EH (cell line): ENCODE measurements at places on chromosomes 13 and 19.

DNA sequence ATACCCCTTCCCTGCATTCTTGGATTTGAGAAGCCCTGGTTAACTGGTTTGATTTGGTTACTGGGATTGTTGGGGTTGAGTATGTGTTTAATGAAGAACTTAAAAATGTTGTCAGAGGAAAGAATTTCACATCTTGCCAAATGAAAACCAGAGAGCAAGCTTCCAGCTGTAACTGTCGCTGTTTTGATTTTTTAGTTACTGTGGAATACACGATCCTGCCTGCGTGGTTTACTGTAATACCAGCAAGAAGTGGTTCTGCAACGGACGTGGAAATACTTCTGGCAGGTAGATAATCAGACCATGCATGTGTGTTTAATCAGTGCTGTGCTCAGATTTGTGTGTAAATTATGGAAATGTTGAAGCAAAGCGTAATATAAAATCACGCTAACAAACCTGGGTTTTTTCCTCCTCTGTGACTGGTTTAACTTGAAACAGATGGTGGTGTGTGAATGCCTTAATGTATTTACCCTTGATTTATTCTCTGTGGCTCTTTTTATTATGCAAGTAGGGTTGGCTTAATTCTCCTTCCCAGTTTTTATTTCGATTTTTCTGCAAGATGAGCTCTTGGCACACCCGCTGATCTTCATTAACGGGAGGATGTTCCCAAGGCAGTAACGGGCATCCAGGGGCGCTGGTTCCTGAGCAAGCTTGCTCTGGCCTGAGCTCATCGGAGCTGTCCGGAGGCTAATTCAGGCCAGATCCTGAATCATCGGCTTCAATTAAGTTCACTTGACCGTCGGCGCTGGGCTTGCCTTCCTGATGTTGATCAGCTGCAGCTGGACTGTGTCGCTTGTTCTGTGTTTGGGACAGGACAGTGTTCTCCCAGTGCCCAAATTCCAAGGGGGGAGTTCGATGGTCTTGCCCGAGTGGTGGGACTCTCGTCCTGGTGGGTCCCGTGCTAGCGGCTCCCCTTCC lies 16.0 kb downstream of the UPF1 start:
- DNase-seq: peak; percentile 82

GRCh38 chr13:81184556-81185265 lies 843.8 kb upstream of the SPRY2 start:
- no peak for DNase-seq

DNA sequence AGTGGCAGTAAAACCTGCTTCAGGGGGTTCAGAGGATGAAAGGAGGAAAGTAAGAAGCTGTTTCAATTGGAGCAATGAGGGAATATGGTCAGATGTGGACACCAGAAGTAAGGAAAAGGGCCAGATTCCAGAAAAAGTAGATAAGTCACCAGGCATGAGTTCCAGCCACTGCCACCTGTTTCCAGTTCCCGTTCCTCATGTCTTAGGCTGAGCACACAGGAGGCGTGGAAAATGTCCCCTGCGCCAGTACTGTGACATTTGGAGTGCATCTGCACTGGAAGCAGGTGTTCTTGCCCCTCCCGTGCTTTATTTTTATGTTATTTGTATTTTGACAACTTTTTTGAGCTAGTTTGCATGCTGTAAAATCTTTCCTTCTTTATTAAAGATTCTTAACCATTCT lies 25.3 kb downstream of the LMO7 start:
- DNase-seq: no peak

DNA sequence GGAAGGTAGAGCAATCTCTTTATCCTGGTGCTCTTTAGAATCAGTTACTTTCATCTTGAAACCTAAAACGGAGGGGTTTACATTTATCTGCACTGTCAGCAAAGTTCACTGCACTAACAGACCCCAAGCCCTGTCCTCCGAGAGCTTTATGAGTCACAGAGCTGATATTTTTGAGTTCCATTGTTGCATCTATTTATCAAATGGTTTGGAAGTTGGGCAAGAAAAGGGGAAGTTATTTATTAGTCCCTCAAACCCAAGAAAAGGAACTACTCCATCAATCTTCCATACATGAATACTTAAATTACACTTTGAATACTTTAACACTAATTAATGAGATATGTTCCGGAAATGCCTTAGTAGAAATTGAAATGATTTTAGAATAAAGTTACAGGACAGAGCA lies 55.5 kb downstream of the EDNRB start:
- DNase-seq: no peak

DNA sequence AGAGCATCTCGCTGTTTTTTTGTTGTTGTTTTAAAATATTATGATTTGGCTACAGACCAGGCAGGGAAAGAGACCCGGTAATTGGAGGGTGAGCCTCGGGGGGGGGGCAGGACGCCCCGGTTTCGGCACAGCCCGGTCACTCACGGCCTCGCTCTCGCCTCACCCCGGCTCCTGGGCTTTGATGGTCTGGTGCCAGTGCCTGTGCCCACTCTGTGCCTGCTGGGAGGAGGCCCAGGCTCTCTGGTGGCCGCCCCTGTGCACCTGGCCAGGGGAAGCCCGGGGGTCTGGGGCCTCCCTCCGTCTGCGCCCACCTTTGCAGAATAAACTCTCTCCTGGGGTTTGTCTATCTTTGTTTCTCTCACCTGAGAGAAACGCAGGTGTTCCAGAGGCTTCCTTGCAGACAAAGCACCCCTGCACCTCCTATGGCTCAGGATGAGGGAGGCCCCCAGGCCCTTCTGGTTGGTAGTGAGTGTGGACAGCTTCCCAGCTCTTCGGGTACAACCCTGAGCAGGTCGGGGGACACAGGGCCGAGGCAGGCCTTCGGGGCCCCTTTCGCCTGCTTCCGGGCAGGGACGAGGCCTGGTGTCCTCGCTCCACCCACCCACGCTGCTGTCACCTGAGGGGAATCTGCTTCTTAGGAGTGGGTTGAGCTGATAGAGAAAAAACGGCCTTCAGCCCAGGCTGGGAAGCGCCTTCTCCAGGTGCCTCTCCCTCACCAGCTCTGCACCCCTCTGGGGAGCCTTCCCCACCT lies 183.3 kb downstream of the KDM4B start:
- no peak for DNase-seq

- DNase-seq: no peak
Measured at GRCh38 chr19:31296741-31297390, 52.4 kb downstream of the TSHZ3 start.

DNA sequence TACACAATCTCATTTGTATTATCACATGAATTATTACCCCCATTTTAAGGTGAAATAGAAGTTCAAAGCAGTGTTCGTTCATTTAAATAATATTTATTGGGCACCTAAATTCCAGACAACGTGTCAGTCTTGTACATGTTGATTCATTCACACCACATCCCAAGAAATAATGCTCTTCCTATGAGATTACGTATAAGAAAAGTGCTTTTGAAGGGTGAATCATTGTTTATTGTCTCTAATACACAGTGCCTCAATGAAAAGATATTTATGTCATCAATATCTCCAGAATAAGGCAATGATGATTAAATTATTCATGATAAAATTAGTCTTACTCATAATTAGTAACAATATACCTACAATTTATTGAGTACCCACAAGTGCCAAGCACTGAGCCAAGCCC lies 35.6 kb downstream of the CLDN10 start:
- no peak for DNase-seq

- DNase-seq: no peak
Measured at GRCh38 chr13:100063906-100064305, 25.0 kb upstream of the PCCA start.

- DNase-seq: no peak
Measured at GRCh38 chr19:45166723-45167252, 6.0 kb upstream of the NKPD1 start.

DNA sequence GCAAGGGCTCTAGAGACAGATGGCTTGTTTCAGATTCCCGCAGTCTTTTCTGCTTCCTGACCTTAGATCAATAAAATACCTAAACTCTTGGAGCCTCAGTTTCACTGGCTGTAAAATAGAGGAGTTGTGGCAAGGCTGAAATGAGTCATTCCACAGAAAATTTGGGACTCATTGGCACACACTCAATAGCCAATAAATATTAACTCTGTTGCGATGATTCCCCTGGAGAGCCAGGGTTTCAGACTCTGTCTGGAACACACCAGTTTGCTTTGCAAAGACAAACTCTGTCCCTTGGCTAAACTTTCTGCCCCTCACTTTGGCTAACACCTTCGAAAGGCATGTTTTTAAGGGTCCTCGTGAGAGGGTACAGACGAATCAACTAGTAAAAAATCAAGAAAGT lies 18.1 kb upstream of the UBE2L5 start:
- DNase-seq: no peak

DNA sequence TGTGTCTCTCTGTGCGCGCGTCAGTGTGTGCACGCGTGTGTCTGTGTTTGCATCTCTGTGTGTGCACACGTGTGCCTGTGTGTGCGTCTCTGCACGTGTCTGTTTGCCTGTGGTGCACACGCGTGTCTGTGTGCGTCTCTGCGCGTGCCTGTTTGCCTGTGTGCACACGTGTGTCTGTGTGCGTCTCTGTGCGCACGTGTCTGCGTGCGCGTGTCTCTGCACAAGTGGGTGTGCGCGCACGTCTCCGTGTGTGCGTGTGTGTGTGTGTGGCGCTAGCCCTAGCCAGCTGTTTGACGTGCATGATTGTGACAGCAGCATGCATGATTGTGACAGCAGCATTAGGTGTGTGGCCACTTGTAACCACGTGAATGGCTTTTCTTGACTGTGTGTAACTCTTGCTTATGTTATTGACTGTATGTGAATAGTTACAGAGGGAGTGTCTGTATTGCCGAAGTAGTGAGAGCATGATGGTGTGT lies 31.1 kb downstream of the ZNF146 start:
- no peak for DNase-seq

DNA sequence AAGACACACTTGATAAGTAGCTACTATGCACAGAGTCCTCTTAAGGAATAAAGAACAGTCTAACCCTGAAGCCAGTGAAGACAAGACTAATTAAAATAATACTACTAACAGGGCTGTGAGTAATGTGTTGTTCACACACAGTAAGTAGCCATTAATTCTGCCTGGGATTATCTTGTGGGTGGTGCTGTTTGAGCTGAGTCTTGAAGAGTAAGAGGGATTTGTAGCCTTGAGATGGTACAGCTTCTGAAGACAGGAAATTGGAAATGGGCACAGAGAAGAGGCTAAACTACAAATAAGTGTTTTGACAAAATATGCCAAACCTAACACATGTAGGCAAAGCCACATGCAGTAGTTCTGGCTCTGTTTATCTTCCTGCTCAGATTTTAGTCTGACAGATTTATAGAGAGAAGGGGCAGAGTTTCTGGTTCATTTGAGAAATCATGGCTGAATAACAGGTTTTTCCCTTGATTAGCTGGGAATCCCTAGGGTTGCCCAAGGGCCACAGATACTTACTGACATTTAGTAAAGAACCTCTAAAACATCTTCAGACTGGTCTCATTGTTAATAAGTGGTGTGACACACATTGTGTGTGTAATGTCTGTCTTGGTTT lies 38.0 kb downstream of the ITGBL1 start:
- DNase-seq: peak; percentile 41

DNA sequence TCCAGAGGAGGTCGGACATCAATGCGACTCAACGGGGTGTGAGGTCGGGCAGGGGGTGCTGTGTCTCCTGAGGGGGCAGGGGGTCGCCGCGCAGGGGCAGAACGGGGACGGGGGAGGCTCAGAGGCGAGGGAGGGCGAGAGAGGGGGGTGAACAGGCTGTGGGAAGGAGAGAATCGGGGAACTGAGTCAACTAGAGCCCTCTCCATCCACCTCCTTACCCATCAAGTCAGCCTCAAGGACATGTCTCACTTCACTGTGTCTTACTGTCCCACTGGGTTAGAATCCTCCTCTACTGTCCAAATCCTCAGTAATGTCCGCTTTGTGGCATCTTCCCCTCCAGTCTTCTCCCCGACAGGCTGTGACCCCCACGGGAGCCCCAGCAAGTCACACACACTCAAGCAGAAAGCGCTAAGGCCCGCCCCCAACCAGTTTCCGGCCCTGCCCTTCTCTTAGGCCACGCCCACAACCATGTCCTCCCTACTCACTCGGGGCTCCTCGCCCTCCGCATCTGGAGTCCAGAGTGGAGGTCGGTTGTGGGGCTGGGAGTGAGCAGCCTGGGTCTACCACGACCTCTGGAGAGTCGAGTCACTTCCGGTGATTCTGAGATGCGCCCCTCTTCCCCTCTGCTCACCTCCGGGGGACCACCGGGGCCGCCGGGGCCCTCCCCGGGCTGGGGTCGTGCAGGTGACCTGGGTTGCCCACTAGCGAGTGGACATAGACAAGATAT lies 9.3 kb downstream of the PLEKHA4 start:
- no peak for DNase-seq

GRCh38 chr13:24148414-24149235 lies 11.9 kb upstream of the SPATA13 start:
- DNase-seq: peak; percentile 98

DNA sequence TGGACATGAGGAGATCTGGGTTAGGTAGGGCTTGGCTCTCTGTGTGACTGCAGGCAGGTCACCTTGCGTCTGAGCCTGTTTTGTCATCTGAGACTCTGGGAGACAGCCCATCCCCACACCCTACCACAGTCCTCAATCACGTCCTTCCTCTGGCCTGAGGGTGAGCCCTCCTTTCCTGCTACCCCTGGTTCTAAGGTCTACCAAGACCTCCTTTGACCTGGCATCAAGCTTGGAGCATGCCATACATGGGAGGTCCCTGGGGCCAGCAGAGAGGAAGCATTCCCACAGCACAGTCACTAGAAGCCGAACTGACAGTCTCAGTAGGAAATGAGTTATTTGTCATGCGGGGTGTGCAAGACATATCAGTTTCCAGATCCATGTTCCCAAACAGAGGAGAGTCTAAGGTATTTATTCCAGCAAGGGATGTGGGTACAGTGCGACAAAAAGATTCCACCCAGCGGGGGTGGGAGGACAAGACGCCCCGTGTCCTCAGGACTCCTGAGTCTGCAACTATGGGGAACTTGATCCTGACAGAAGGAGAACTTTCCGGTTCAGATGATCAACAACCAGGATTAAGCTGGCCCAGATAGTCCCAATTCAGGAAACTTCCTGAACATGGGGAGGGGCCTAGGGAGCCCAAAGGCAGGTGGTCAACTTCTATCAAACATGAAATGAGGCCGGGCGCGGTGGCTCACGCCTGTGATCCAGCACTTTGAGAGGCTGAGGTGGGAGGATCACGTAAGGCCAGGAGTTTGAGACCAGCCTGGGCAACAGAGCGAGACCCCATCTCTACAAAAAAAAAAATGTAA lies 9.5 kb downstream of the ARRDC2 start:
- peak; percentile 46 for DNase-seq

DNA sequence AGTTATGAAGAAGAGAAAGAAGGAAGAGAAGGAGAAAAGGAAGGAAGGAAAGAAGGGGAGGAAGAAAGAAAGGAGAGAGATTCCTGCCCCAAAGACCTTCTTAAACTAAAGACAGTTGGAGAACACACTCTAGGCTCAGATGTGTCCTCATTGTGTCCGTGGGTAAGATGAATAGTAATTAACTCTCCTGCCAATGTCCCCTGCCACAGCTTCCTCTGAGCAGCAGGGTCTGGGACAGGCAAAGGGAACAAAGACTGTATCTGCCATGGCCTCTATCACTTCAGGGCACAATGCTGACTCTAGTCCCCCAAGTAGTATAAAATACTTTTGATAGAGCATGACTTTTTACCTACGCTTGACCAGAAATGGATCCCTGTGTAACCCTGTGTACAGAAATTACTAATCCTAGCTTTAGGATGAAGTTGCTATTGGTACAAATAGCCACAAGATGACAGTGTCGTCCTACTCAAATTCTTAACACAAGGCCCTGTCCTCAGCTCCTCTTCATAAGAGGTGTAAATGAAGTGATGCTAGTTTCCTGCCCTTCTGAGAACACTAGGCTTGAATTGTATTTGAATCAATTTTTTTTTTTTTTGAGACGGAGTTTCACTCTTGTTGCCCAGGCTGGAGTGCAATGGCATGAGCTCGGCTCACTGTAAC lies 186.2 kb upstream of the GPR12 start:
- DNase-seq: peak; percentile 67
